ENCODE measurements at places on chromosomes 3 and 15.
A peak's percentile ranks its signal among the peaks of the same experiment; 100 is the strongest.

GRCh38 chr3:173711619-173712018 lies 314.1 kb downstream of the NLGN1 start:
- peak; percentile 21 for DNase-seq

- peak; percentile 69 for DNase-seq
These were observed 69.5 kb upstream of the VEPH1 start for GRCh38 chr3:157572559-157573270.

GRCh38 chr15:78907577-78907976 lies 34.9 kb downstream of the MORF4L1 start:
- DNase-seq = no peak

GRCh38 chr3:54312156-54312899 lies 190.0 kb downstream of the CACNA2D3 start:
- no peak for DNase-seq

- peak; percentile 96 for DNase-seq
These were observed 30.9 kb downstream of the MGLL start for GRCh38 chr3:127791221-127791913.

- no peak for DNase-seq
These were observed 133.1 kb upstream of the LRRN1 start for GRCh38 chr3:3665961-3666640.

DNA sequence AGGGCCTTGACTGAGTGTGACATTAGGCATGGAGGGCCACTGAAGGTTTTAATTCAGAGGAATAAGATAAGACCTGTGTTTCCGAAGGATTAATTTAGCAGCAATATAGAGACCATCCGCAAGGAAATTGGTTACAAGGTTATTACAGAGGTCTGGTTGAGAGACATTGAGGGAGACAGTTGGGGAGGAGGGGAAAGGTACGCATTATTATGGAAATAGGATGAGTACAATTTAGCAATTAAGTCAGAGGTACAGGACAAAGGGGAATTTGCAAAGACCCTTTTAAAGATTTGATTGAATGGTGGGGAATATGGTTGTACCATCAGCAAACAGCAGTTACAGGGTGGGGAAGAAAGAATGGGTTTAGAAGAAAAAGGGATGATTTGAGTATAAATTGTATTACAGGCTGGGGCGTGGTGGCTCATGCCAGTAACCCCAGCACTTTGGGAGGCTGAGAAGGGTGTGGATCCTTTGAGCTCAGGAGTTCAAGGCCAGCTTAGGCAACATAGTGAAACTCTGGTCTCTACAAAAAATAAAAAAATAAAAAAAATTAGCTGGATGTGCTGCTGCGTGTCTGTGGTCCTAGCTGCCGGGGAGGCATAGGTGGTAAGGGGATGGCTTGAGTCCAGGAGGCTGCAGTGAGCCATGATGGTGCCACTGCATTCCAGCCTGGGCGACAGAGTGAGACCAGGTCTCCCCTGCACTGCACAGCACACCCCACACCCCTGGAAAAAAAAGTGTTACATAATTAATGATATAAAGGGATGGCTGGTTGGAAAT lies 11.3 kb downstream of the ARL8B start:
- no peak for DNase-seq

- DNase-seq = peak; percentile 91
These were observed 113.5 kb downstream of the VGLL4 start for GRCh38 chr3:11530153-11530721.

DNA sequence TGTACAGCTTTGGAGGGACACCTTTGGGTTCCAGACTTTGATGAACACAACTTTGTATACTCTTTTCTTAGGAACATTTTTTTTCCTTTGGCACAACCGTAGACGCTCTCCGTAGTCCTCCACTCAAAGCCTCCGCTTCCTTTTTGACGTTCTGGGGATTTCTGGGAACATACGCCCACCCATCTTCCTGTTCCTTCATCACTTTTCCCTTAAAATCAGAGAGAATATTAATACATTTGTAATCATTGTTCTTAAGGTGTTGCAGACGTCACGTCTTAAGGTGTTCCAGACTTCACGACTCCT lies 405 bp upstream of the SPG21 start:
- no peak for DNase-seq

DNA sequence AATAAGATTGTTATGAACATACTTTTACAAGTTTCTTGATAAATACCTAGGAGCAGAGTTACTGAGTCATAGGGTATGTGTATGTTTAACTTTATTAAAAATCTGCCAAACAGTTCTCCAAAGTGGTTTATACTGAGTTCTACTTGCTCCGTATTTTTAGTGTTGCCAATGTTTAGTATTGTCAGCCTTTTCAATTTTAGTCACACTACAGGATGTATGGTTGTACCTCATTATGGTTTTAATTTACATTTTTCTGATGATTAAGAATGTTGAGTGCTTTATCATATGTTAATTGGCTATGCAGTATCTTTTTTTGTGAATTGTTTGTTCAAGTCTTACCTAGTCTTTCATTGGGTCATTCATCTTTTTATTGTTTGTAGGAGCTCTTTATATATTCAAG lies 4.3 kb downstream of the TMOD3 start:
- DNase-seq = no peak

DNA sequence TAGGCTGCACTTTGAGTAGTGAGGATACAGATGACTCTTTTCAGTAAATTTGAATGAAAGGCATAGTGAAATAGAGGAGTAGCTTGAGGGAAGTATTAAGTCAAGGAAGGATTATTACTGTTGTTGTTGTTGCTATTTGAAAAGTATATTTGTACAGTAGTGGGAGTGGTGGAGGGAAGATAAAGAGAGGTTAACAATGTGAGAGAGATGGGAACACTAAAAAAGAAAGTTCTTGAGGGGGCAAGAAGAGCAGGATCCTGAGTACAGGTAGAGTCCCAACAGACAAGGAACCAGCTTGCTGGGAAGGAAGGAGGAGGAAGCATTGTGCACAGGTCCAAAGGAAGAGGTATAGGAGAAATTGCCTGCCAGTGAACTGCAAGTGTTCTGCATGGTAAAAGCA lies 75.6 kb upstream of the GOLGA8B start:
- DNase-seq = no peak

- no peak for DNase-seq
These were observed 90.2 kb upstream of the PRR20G start for GRCh38 chr3:127377801-127378655.

GRCh38 chr15:42608110-42608531 lies 32.7 kb downstream of the STARD9 start:
- peak; percentile 73 for DNase-seq

DNA sequence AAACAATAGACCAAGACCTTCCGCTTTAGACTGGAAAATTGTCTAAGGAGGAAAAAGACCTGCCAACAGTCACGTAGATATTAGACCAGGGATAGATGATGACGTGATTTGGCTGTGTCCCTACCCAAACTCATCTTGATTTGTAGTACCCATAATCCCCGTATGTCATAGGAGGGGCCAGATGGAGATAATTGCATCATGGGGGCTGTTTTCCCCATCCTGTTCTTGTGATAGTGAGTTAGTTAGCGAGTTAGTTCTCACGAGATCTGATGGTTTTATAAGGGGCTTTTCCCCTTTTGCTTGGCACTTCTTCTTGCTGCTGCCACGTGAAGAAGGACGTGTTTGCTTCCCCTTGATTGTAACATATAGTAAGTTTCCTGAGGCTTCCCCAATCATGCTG lies 31.7 kb upstream of the SUCLG2 start:
- DNase-seq = no peak

DNA sequence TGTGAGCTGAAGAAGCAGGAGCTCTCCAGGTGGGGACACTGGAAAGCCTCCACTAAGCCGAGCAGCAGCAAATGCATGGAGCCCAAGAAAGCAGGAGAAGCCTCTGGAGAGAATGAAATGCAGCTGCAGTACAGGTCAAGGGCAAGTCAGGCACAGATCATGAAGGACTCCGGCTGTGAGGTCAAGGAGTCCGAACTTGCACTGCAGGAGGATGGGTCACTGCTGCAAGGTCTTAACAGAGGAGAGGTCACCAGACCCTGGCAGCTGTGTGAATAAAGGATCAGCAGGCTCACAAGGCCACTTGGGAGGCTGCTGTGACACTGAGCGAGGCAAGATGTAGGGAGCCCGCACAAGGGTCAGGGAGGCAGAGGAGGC lies 24.7 kb upstream of the SLC41A3 start:
- no peak for DNase-seq

DNA sequence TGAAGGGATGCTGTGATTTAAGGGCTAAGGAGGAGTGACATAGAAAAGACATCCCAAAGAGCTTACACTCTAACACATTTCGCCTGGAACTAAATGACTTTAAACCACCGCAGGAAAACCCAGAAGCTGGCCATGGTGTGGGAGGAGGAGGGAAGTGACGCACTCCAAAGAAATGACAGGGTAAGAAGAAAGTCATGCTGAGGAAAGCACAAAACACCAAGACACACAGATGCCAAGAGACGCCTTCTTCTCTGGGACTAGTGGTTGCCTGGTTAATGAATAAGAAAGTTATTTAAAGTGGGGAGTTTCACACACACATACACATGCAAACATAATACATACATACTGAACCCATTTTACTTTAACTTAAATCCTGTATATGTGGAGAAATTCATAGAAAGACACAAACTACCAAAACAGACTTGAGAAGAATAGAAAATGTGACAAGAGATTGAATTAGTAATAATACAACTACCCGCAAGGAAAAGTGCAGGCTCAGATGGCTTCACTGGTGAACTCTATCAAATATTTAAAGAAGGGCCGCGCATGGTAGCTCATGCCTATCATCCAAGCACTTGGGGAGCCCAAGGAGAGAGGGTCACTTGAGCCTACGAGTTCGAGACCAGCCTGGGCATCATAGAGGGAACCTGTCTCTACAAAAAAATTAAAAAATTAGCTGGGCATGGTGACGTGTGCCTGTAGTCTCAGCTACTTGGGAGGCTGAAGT lies 125.5 kb downstream of the NSMCE3 start:
- DNase-seq = peak; percentile 80

DNA sequence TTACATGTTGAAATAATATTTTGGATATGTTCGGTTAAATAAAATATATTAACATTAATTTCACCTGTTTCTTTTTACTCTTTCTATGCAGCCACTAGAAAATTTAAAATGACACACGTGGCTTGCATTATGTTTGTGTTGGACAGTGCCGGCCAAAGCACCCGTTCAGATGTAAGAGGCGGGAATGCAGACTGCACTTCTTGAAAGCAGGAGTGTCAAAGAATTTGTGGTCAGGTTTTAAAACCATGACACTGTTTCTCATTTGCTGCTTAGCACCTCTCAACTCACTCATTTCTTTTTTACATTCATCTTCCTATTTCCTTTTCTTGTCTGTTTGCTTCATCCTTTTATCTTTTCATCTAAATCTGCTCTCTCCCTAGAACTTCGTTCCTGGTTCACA lies 35.3 kb upstream of the MINAR1 start:
- no peak for DNase-seq

DNA sequence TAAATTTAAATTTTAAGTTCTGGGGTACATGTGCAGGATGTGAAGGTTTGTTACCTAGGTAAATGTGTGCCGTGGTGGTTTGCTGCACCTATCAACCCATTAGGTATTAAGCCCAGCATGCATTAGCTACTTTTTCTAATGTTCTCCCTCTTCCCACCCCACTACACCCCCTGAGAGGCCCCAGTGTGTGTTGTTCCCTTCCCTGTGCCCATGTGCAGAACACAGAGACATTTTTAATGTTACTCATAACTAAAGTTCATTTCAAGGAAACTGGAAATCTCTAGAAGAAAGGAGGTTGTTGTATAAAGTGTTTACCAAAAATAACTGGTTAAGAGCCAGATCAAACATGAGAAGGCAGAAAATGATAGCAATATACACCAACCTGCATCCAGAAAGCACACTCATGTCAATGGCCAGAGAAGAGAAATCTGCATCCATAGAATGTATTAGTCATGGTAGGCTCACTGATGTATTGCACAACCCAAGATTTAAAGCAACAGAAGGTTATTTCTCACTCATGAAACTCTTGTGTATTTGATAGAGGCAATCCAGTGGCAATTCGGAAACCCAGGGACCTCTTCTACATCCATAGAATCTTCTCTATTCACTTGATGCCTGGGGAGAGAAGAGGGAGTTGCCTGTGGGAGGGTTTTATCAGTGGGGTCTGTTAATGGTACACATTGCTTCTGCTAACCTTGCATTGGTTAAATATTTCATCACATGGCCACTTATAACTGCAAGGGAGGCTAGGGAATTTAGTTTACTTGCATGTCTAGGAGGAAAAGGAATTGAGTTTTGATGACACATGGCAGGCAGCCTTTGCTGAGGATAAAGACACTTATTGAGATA lies 321.9 kb upstream of the RASGRP1 start:
- DNase-seq = peak; percentile 75

DNA sequence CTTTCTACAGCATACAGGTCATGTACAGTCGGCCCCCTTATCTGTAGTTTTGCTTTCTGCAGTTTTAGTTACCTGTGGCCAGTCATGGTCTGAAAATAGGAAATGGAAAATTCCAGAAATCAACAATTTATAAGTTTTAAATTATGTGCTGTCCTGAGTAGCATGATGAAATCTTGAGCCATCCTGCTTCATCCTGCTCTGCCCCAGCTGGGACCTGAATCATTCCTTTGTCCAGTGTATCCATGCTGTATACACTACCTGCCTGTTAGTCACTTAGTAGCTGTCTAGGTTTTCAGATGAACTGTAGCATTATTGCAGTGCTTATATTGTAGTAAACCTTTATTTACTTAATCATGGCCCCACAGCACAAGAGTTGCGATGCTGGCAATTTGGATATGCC lies 44.8 kb downstream of the AP4E1 start:
- DNase-seq = peak; percentile 11

GRCh38 chr3:25349095-25349494 lies 79.0 kb upstream of the RARB start:
- no peak for DNase-seq

DNA sequence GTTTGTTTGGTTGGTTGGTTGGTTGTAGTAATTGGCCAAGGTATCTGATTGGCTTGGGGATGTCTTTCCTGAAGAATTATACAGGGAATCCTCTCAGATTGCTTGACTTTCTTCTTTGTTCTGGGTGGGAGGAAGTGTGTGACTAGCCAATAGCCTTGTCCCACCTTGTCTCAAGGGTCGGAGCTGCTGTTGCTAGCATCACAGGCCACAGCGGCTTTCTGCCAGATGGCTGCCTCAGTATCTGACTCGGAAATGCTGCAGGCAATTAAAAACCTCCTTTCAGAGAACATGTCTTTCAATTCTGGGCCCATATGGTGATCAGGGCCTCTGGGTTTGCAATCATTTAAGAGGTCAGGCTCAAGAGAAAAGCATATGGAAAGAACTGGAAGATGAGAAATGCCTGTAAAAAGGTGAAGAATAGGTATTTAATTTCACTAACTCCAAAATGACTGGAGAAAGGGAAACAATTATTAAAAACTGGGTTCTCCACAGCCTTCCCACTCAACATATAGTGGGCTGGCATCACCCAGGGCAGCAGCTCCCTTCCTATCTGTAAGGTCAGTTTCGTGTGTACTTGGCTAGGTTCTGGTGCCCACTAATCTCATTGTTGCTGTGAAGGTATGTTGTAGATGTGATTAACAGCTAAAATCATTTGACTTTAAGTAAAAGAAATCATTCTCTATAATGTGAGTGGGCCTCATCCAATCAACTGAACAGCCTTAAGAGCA lies 32.4 kb downstream of the TGFBR2 start:
- no peak for DNase-seq

- DNase-seq = no peak
These were observed 42.7 kb upstream of the TFRC start for GRCh38 chr3:196124608-196125007.

Measured in M059J (cell line).